ENCODE measurements at places on chromosomes 4 and X.

DNA sequence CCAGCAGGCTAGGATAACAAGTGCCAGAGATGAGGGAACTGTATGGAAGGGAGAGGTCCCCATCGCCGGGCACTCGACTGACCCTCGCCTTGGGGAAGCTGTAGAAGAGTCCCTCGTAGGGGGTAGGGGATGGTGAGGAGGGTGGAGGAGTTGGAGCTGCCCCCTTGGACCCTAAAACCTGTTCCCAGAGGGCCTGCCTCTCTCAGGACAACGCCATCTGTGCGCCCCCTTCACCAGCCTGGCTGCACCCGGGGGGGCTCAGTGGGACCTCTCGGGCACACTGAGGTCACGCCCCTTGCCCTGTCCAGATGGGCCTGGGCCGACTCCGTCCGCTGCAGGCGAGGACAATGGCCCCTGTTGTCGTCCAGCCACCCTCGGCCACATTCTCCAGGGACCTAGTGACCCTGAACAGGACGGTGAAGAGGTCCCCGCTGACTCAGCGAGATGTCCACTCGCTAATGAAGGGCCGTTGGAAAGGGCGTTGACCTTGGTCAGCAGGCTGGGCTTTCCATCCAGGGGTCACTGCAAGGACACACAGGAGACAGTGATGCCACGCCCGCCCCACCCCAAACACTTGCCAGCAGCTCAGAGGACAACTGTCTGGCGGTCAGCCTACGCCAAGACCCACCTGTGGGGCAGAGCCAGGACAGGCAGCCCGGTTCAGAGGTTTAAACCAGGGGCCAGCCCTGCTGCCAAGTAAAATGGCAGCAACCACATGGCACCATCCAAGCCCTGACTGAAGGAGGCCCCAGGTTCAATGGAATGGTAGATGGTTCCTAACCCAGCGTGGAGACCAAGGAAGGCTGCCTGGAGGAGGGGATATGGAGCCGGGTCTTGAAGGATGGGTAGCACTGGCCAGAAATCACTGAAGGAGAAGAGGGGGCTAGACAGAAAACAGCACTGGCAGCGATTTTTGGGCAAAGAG is 51.2 kb downstream of the HMX1 start:
- no peak for DNase-seq

DNA sequence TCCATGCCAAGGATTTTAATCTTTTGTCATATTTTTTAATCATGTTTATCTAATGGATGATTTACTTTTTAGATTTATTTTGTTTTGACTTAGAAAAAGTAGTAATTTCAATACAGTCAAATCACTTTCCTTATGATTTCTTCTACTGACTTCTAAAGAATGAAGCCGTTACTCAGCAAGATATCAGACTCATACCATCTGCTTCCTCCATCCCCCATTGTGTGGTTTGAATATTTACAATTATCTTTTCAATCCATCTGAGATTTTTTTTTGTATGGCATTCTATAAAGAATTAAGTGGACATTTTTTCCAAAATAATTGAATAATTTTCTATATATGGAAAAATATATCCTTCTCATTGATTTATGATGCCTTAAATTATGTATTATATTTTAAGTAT is 565.4 kb upstream of the ATOH1 start:
- DNase-seq, result no peak

DNA sequence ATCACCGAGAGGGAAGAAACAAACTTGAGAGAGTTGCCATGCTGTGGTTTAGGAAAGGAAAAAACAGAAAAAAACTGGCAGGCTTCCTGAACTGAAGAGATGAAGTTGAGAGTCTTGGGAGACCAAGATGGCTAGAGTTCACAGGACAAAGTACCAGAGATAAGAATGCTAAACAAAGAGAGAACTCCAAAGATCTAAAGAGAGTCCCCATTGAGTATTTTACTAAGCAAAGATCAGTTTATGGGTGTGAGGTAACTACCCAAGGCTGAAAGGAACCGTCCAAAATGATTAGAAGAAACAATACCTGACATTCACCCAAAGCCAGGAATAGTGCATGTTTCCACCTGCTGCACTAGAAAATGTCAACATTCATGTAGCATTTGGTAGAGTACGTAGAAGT is 21.8 kb upstream of the COX7B2 start:
- no peak for DNase-seq

DNA sequence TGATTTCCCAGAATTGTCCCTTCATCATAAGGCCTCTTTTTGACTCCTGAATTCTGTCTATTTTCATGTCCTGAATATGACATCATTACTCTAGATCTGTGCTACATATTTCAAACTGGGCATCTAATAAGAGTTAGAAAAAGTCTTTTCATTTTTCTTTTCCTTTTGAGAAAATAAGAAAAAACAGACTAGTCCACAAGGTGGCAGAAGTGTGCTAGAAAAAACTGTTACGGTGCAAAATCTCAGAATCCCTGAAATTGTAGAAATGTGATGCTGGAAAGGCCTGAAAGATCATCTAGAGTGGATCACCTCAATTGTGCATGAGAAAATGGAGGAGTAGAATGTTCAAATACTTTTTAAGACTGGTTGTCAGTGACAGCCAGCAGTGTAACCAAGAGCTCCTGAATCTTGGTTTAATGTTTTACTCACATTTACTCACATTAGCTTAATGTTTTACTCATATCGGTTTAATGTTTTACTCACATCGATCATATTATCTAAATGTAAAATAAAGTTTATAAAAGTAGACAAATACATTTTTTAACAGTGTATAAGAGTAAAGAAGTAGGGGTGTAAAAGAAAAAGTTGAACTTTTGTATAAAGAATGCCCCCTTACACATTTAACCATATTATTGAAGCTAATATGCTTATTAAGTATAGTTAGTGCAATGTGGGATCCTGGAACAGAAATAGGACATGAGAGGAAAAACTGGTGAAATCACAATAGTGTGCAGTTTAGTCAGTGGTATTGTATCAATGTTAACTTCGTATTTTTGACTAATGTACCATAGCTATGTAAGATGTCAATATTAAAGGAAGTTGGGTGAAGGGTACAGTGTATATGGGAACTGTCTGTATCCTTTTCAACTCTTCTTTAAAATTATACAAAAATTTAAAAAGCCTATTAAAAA is 15.2 kb downstream of the ASB11 start:
- no peak for DNase-seq

GRCh38 chr4:87962398-87963146 is 12.9 kb upstream of the SPP1 start:
- no peak for DNase-seq

DNA sequence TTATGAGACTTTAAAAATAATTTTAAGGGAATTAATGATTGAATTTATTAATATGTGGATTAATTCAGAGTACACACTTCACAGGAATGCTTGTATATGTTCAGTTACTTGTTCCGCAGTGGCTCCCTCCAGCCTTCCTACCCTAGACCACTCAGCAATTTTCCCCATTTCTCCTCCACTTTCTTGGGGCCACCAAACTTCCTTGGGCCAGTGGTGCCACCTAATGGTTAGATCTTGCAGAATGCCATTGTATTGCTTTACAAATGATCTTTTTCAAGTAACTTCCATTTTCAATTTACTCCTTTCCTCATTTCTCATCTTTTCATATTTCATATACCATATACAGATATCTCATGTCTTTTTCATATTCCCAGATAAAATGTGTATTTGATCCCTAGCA is 3.6 kb upstream of the RNF175 start:
- no peak for DNase-seq

GRCh38 chr4:186878203-186878776 is 154.6 kb upstream of the FAT1 start:
- DNase-seq, result no peak

DNA sequence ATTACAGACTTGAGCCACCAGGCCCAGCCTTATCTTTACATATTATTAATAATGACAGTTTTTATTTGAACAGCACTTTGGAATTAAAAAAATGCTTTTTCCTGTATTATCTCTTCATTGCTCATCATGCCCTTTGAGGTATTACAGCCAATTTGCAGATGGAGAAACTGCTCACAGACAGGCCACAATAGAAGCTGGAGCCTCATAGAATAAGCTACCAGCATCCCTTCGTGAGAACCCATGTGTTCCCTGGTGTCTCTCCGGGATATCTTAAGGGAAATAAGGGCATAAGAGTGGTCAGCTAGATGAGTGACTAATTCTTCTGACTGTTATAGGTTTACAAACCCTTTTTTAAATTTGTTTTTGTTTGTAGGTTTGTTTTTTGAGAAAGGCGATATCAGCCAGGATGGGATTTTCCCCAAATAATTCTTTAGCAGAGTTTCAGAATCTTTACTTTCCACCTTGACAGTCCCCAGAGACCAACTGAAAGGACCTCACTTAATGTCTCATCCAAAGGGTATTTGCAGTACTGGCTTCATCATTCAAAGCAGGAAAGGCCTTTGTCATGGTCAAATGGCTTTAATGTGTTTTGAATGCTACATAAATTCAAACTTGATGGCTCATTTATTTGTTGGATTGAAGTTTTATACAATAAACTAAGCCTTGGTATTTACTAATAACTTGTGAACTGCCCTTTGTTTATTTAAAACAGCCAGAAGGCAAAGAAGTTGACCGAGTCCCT is 48.0 kb upstream of the SOD3 start:
- no peak for DNase-seq

GRCh38 chrX:81286075-81286474 is 84.2 kb downstream of the SH3BGRL start:
- DNase-seq, result no peak

DNA sequence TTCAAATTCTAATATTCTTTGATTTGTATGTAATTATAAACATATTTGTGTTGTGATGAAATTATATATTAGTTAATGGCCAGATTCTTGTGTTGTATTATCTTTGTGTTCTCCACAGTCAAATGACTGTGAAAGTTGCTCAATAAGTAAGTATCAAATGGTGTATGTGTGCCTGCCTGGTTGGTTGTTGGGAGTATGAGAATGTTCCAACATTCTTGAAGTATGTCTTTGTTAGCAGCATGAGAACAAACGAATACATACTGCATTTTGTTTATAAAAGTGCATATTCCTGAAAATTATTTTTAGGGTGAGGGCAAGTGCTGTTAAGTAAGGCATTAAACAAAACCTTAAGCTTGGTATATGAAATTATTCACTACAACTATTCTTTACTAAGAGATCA is 16.2 kb downstream of the ARHGEF38 start:
- no peak for DNase-seq

DNA sequence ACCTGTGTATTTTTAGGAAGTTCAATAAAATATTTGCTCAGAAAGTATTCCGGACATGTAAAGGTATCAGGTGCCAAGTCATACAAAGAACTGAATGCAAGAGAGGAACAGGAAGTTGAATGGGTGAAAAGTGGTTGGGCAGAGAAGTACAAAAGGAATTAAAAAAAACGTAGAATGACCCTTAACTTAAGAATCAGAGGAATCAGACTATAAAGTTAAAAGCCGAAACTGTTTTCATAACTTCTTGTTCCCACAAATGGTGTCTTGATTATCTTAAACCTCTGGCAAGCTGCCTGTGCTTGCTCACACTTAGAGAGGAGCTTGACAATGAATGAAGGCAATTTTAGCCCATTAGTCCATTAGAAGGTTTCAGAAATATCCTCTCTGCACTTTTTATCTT is 81.6 kb upstream of the HHIP start:
- DNase-seq, result no peak

- no peak for DNase-seq
Observed at GRCh38 chr4:166044871-166045270, 171.8 kb downstream of the TLL1 start.

- DNase-seq, result no peak
Observed at GRCh38 chrX:10649265-10649664, 28.9 kb upstream of the MID1 start.

Measured in PC-9 (cell line).